H4 (cell line): ENCODE measurements at places on chromosomes 3 and 15.

GRCh38 chr3:134477002-134477401, 8.8 kb downstream of the ANAPC13 start:
- no peak for DNase-seq

GRCh38 chr15:25981114-25981513, 118.0 kb upstream of the ATP10A start:
- DNase-seq = no peak

GRCh38 chr3:189342811-189343210, 171.0 kb downstream of the TPRG1 start:
- no peak for DNase-seq

DNA sequence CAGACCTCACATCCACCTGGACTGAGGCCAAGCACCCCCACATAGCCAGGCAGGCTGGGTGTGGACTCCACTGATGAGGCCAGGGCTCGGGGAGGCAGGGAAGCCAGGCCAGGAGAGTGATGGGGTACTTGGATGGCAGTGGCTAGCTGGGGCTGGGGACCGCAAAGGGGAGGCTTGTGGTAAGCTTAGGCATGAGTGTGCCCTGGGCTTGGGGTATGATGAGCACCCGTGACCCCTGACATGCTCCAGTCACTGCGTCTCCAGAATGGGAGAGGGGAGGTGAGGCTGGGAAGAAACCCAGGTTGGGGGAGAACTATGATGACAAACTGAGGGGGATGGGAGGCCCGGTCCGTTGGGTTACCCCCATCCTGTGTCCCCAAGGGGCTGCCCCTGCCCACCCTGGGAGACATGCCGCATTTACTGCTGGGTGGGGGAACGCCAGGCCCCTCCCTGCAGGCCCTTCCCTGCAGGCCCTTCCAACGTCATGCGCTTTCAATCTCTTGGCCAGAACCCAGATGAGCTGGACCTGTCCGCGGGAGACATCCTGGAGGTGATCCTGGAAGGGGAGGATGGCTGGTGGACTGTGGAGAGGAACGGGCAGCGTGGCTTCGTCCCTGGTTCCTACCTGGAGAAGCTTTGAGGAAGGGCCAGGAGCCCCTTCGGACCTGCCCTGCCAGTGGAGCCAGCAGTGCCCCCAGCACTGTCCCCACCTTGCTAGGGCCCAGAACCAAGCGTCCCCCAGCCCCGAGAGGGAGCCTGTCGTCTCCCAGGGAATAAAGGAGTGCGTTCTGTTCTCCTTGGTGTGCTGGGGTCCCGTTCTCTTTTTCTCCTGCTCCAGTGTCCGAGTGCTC, 34.1 kb downstream of the TSPAN3 start:
- DNase-seq = no peak

GRCh38 chr15:48500595-48500994, 144.9 kb downstream of the FBN1 start:
- DNase-seq = no peak

GRCh38 chr15:36756707-36757106, 177.3 kb downstream of the CDIN1 start:
- no peak for DNase-seq

GRCh38 chr3:149010504-149010951, 19.2 kb downstream of the GYG1 start:
- DNase-seq = no peak

GRCh38 chr3:171383206-171384018, 76.8 kb downstream of the TNIK start:
- no peak for DNase-seq

DNA sequence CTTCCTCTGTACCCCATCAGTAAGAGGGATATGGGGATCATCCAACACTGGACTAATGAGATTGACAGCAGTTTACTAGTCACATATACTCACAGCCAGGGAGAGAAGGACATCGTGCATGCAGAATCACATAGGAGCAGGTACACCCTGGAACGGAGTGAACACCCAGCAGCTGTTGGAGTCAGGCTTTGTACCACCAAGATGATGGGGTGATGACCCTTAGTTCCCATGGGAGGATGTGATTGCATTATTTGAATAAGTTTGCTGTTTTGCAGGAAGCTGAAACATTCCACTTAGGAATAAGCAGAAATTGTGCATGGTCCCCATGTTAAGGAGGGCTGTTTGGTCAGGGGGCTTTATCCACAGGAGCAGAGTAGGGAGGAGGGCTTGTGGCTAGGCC, 482.7 kb upstream of the PDZRN3 start:
- no peak for DNase-seq

DNA sequence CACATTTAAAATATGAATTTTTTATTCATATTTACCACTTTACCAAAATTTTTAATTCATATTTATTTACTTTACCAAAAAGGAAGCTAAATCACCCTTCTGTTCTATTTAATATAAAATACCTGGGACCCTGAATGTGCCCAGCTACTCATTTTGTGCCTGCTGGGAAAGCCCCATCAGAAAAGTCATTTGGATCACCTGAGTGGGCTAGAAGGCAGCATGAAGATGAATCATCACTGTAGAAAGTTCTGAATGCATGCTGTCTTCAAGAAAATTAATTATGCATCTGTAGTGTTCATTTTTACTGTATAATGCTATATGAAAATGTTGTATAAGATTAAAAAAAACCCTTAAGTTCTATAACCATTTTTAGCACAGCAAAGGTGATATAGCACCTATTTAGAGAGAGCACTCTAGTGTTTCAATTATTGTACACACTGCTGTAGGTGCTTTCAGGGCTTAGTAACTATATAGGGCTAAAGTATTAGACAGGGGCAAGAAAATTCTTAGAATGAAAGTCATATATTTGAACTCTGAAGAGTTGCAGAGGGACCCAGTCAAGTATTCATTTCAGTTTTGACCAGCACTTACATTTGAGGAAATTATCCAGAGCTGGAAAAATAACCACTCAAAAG, 175.1 kb downstream of the NFKBIZ start:
- DNase-seq = no peak
